ENCODE measurements at places on chromosomes 16 and 17. TPM values are rescaled to one million over a fixed set of nuclear protein-coding genes. Genes with fewer than 3 reads are reported as not detected.
A peak's percentile ranks its signal among the peaks of the same experiment; 100 is the strongest.

- H3K27ac ChIP-seq = peak overlapping the region; percentile 98
- H3K27me3 ChIP-seq = no peaks in the 10 kb centered on the region
- peaks cover 78% of the 10 kb centered on the region for H3K4me1 ChIP-seq
Observed at GRCh38 chr17:35214192-35214591, 20.0 kb upstream of the SLC35G3 start.

PRCD gene
- not detected for total RNA-seq

DNA sequence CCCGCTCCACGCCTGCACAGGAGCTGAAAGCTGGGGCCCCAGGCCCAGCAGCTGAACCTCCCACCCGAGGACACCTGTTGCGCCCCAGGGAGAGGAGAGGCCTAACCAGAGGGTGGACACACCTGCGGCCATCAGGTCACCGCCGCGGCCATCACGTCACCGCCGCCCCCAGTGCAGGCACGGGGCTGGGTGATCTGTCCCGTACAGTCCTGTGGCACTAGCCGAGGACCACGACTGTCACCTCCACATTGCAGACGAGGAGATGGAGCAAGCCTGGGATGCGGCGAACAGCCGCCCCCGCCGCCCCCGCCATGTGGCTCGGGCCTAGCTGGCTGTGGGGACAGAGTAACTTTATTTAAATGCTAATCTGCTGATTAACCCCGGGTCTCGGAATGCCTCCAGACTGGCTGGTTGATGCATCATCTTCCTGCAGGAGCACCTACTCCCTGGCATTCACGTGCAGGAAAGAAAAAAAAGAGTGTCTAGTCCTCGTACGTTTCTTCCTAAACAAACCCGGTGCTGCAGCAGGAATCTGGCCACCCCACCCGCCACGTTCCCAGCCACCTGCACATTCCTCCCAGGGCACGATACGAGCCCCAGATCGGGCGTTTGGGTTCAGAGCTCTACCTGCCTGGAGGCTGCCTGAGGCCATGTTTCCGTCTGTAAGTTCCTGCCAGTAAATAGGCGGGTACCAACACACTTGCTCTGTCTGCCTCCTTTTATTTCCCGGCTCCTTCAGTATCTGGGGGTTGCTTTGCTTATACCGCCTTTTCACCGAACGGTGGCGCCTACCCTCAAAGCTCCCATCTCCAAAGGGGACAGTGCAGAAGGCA lies 29.9 kb downstream of the PIEZO1 start:
- no peaks in the 10 kb centered on the region for H3K27me3 ChIP-seq
- no peak overlapping the region for H3K27ac ChIP-seq
- H3K4me1 ChIP-seq = peaks cover 28% of the 10 kb centered on the region
- no peak overlapping the region for H3K4me3 ChIP-seq
- no peak for DNase-seq
- H3K36me3 ChIP-seq = peaks cover 1% of the 10 kb centered on the region

DNA sequence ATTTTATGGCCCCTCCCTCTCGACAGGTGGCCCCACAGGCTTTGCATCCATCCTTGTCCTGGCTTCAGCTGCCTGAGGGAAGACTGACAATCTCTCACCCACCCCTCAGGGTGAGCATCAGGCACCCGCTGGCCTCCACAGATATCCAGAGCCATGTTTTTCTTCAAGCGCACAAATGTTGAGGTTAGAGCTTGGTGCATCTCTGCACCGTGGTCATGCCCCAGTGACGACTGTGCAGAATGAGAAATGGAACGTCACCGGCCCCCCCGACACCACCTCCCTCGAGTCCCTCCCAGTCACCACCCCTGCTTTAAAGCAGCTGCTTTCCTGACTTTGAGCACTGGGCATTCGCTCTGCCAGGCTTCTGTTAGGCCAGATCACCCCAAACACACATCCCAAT lies 19.8 kb upstream of the TIMP2 start:
- no peak overlapping the region for H3K27ac ChIP-seq
- peaks cover 13% of the 10 kb centered on the region for H3K27me3 ChIP-seq
- no peaks in the 10 kb centered on the region for H3K4me1 ChIP-seq
- no peaks in the 10 kb centered on the region for H3K36me3 ChIP-seq
- no peak for DNase-seq
